ENCODE measurements at places on chromosomes 2 and 18.

DNA sequence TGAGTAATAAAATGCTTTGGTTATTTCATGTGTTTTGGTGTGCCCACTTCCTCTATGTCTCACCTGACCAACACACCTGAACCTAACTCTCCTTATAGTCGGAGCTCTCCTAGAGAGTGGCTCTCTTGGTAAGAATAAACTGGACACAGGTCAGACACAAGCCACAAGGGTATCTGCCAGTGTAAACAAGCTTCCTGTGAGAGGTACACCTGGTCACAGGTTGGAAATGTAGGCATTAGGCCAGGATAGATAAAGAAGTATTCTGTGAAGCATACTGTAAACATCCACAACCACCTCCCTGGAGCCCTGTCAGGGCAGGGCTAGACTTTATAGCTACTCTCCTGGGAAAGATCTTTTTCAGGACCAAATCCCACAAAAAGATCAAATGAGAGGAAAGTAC is 69.4 kb downstream of the ZDBF2 start:
- no peak for DNase-seq

DNA sequence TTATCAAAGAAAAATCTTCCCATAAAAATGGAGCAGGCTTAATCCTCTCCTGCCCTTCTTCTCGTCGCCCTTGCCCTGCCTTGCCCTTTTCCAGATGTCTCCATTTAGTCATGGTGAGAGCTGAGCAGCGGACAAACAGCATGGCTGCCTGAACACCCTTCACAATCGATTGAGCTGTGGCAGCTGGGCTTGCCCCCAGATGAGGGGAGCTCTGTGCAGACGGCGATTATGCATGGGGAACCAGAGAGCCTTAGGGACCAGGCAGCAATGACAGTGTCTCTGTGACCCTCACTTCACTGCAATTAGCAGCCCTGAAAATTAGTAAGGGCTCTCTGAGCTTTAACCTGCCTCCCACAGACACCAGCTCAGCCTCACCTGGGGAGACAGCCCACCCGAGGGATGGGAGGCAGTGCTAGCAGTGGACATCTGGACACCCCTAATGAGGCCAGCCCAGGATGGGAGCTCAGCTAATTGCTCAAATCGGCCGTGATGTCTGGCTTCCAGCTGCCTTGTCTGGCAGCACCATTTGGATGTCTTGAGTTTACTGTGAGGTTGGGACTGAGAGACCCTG is 365.7 kb downstream of the TNS1 start:
- DNase-seq: no peak

DNA sequence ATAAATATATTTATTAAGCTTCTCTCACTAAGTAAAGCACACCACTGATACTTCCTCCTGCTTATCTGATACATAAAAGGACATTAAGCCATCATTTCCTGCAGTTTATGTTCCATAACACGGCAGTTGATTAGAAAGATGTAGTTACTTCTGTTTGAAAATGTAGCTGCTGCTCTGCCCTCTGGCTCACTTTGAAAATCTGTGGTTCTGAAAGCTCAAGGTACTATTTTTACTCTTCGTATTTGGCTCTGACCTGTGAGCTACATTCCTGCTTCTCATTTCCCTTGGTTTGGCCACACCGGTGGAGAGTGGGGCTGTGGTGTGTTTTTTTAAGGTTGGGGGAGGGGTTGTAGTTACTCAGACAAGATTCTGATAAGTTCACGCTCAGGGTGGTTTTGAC is 12.8 kb upstream of the TTN start:
- DNase-seq: no peak

DNA sequence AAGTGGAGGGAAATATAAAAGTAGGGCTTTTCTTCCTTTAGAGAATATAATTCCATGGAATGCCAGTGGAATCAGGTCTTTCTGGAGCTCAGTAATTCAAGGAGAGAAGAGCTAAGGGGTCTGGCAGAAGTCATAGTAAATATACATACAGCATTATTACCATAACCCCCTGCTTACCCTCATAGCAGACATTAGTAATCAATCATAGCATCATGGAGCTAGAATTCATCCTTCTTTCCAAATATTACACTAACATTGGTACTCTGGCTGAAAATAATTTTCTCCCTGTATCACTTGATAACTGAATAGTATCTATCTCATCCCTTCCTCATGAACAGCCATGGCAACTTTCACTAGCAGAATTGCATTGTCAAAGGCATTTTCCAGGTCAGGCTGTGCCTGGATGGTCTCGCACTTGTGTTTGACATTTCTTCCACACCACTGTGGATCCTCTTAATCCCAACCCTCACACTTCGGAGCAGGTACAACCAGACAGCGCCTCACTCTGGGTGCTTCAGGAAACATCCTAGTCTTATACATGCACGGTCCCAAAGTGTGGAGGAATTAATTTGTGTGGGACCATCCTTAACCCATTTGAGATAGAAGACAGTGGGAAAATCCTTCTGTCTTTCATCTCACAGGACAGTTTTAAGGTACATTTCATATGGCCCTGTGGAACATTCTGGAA is 84.2 kb upstream of the SEC11C start:
- no peak for DNase-seq

DNA sequence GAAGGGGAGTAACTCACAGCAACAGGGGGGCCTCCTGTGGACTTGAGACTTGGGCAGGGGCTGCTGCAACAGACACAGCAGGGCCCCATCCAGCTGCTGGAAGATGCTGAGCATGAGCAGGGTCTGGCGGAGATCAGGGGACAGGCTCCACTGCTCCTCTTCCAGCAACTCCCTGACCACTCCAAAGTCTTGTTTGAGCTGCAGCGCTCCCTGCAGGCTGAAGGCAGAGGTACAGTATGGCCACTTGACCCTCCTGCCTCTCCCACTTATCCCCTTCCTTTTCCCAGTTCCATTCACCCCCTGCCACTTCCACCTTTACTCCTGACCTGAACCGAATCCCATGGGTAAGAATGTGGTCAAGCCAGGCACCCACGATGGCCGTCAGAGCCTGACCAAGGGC is 2.4 kb upstream of the MRPL53 start:
- DNase-seq: no peak

DNA sequence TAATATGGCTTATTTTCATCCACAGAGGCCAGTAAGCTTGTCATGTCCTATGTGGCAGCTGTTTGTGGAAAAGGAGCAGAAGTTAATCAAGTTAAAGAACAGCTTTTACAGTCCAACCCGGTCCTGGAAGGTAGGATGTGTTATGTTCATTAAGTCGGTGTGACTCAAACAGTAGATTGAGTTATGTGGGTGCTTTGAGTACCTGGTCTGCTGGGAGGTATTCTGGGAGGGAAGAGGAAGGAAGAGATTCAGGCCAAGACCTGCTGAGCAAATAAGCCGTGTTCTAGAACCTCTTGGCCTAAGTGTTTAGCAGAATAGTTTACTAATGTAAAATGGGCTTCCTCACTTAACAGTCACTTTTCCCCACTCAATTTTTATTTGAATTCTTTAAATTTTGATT is 96.2 kb downstream of the MYO1B start:
- no peak for DNase-seq

DNA sequence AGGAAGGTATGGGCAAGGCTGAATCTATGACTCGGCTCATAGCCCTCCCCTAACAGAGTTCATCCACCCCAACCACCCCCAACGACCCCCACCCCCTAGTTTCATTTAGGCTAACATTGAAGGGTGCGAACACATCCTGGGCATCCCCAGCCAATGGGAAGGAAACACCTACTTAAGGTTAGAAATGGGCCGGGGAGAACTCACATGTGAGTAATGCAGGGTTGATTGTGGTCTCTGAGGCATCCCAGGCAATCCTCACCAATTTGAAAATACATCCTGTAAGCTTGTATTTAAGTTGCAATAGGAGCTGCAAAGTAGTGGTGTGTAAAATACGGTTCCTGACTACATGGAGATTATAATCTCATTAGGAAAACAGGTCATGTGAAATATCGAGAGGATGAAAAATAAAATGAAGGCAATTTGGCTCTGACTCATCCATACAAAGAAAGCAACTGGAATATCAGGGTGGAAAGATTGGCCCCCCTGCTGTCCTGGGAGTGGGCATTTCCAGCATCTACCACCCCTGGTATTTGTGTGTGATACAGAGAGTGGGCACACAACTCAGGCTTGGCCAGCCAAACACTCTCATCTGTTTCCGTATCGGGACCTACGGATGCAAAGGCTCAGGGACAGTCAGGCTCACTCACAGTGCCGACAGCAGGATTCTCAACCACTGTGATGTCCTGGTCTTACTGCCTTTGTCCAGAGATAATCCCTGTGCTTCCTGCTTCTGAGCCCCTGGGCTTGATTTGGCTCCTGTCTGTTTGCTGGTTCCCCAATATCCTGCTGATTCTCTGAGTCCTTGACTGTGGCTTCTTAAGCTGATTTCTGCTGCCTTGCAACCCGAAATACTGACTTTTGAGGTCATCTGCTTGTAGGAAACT is 90.0 kb upstream of the NCKAP5 start:
- DNase-seq: no peak

- DNase-seq: no peak
Measured at GRCh38 chr18:48229552-48229981, 179.6 kb downstream of the ZBTB7C start.

GRCh38 chr2:100924122-100924519 is 78.0 kb upstream of the RPL31 start:
- DNase-seq: no peak

- peak; percentile 97 for DNase-seq
Measured at GRCh38 chr2:69177785-69178636, 165.0 kb downstream of the ANTXR1 start.

DNA sequence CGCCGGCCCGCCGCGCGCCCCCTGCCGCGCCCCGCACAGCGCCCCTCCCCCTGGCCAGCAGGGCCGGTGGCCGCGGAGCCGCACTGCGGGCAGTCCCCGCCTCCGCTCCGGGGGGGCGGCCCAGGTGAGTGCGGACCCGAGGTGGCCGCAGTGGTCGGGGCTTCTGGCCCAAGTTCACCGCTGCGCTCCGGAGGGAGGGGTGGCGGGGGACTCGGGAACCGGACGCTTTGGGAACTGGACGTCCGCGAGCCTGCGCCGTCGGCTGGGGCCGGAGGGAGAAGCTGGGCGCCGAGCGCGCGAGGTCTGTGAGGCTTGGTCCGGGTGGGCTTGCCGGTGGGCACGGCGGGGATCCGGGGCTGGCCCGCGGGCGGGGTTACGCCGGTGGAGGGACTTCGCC is 591 bp upstream of the LDLRAD4 start:
- peak; percentile 35 for DNase-seq

DNA sequence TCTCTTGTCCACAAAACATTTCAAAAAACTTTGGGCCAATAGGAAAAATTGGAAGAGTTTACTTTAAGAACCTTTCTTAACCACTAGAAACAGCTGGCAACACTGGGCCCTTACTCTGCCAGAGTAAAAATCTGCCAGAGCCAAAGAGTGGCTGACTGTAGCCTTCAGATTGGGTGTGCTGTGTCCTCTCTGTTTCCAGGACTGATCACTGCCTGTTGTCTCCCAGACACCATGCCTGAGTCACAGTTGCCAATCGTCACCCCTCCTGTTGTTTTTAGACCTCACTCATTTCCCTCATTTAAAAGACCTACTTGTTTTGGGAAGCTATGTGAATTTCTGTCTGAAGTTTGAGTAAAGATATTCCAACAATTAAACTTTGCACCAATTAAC is 159.1 kb downstream of the PPP1R1C start:
- no peak for DNase-seq

GRCh38 chr18:78459668-78460067 is 520.0 kb upstream of the SALL3 start:
- DNase-seq: no peak

DNA sequence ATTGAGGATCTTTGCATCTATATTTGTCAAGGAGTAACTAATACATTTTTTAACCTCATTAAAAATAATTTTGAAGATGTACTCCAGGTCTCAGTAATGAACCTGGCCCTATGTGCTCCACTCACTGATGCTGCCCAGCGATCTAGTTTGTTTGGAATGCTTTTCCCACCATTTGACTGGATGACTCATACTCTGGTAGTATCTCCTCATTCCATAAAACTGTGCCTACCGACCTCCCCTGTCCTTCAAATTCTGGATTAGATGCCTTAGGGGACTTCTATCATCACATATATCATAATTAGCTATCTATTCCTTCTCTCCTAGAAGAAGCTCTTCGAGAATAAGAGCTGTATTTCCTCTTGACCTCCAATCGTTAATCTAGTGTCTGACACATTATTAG is 83.8 kb downstream of the FAM117B start:
- DNase-seq: no peak

DNA sequence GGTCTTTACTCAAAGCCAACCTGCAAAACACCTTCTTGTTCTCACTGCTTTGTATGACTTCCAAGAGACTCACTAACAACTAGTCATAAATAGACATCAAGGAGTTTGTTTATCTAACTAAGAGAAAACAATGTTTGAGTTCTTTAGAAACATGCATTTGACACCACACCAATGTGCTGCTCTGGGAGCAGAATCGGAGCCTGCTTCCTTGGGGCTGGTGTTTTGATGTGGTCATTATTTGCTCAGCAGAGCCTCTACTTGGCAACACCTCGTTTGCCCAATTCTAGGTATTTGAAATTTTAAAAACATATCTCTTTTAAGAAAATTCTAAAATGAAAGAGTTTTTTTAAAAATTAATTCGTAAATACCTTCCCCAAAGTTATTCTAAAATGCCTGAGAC is 167.5 kb downstream of the BCL2 start:
- no peak for DNase-seq

DNA sequence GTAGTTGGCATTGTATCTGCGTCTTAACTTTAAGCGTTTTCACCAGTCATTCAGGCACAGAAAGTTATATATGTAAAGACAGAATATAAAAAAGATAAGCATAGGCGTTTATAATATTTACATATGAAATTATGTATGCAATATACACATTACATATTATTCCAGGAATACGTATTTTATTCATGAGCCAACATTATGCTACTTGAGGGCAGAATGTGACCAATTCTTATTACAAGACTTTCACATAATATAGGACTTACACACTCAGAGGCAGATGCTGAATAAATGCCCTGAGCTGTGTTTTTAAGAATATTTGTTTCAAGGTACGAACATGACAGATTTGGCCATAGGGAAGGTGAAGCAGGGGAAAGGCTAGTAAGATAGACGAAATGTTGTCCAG is 874.7 kb downstream of the NRXN1 start:
- DNase-seq: no peak

DNA sequence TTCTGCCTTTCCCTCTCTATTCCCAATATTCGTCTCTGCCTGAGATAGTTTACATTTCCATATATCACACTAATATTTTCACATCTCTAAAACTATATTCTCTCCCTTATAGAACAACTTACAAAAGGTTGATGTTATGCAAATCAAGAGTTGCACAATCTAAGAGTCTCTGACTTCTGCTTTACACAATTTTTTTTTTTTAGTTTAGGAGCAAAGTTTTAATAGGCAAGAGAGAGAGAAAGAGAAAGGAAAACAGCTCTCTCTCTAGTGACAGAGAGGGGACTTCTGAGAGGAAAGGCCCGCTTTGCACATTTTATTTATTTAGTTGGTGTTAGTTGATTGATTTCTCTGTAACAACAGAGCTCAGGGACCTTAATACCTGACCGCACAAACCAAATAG is 380.2 kb downstream of the TXNL1 start:
- no peak for DNase-seq

- DNase-seq: no peak
Measured at GRCh38 chr2:26850000-26850431, 2.1 kb downstream of the DPYSL5 start.

All from tibial artery (tissue), 4 donors.